RKO (cell line): ENCODE measurements at places on chromosomes 3 and 15.
A peak's percentile ranks its signal among the peaks of the same experiment; 100 is the strongest.

DNA sequence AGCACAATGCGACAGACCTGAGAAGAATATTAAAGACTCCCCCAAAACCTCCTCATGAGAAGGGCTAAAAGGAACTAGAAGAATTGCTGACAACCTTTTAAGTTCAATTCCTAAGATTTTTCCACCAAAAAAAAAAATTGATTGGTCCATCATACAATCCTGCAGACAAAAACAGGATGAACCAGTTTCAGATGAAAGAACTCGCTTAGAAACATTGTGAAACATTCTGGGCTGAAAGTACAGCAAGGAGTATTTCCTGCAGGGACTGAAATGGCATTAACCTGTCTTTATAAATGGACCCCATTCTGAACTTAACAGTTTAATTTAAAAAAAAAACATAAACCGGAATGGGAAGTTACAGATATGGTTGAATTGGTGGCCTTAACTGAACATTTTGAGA lies 96.0 kb upstream of the FAM174B start:
- no peak for DNase-seq

GRCh38 chr3:122189357-122189756 lies 5.9 kb downstream of the CASR start:
- no peak for DNase-seq

DNA sequence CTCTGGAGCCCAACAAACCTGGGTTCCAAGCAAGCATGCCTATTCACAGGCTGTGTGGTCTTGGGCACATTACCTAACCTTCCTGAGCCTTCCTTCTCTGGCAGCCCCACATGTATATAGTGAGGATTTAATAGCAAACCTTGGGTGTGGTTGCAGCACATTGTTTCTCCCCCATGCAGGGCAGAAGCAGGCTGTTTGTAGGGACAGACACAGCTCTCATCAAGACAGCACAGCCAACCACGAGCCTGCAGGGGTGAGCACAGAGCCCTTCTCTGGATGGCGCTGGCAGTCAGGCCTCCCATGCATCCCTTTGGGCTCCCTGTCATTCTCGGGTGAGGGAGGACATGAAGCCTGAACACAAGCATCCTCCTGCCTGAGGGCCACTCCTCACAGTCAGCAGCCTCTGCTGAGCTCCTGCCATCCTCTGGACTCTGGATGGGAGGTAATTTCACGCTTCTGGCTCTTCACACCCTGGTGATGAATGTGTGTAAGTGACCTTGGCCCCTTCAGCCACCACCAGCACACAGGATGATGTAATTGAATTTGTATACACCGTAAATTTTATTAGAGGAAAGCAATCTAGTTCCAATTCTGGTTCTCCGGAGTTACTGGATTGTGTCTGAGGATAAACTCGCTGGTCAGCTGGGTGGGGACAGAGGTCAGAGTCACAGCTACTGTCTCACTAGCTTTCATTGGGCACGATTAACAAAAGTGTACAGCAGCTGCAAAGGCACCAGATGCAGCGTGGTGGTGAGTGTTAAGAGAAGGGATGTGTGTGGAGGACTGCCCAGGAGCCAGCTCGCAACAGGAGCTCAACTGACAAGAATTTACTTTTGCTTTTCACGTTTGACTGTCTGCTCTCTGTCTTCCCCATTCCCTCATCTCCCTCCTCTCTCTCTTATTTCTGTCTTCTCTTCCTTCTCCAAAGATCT lies 118.1 kb downstream of the CLSTN2 start:
- no peak for DNase-seq

DNA sequence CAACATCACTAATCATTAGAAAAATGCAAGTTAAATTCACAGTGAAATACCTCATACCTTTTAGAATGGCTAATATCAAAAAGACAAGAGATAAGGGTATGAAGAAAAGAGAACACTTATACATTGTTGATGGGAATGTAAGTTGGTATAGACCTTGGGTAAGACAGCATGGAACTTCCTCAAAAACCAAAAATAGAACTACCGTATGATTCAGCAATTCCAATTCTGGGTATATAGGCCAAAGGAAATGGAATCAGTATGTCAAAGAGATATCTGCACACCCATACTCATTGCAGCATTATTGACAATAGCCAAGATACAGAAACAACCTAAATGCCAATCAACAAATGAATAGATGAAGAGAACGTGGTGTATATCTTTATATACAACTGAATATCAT lies 166.8 kb upstream of the LRRN1 start:
- no peak for DNase-seq

GRCh38 chr15:92687746-92688145 lies 32.2 kb upstream of the FAM174B start:
- DNase-seq: no peak

DNA sequence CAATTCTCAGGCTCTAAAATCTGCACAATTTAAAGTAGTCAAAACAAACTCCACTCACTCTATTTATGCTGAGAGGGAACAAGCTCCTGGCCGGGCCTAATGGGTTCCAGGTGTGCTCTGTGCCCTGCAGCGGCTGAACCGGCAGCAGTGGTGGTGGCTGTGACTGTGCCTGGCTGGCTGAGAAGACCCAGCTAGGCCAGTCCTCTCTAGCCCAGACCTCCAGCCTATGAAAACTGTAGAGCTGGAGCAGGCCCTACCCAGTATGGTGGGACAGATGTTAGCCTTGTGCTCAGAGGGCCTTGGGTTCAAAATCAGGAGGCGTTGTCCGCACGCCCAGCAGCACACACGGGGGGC lies 37.0 kb downstream of the EPHB3 start:
- DNase-seq: no peak

GRCh38 chr15:100124936-100125335 lies 216.8 kb downstream of the ADAMTS17 start:
- no peak for DNase-seq

- no peak for DNase-seq
These were observed 307.0 kb upstream of the ROPN1 start for GRCh38 chr3:124298951-124299350.

DNA sequence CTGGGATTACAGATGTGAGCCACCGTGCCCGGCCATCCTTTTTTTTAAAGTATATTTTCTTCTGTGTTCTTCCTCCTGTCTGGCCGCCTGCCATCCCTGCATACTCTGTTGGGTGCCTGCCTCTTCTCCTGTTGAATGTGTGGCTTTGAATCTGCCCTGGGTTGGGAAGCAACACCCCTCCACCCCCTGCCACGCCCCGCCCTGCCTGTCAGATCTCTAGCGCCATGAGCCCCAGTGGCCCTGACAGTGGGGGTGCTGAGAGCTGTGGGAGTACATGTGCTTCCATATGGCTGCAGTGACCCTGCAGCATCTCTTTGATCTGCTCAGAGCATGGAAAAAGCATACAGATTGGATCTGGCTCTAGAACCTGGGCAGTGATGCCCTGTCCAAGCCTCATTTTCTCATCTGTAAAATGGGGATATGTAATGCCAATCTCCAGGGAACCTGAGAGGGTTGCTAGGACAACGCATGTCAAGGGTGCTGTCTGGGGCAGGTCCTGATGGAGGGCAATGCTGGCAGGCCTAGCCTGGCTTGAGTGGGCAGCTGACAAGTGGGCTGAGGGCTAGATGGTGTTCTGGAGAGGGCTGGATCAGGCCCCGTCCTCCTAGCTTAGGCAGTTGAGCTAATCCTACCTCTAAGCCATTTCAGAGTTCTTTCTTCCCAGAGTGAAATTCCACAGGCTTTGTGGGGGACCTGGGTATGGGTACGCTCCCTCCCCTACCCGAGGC lies 23.9 kb downstream of the CCDC13 start:
- no peak for DNase-seq

GRCh38 chr3:23075496-23075895 lies 127.6 kb upstream of the UBE2E2 start:
- no peak for DNase-seq

GRCh38 chr3:14434126-14434497 lies 31.7 kb downstream of the SLC6A6 start:
- DNase-seq: no peak

- no peak for DNase-seq
These were observed 104.0 kb downstream of the NR1I2 start for GRCh38 chr3:119885746-119886530.

DNA sequence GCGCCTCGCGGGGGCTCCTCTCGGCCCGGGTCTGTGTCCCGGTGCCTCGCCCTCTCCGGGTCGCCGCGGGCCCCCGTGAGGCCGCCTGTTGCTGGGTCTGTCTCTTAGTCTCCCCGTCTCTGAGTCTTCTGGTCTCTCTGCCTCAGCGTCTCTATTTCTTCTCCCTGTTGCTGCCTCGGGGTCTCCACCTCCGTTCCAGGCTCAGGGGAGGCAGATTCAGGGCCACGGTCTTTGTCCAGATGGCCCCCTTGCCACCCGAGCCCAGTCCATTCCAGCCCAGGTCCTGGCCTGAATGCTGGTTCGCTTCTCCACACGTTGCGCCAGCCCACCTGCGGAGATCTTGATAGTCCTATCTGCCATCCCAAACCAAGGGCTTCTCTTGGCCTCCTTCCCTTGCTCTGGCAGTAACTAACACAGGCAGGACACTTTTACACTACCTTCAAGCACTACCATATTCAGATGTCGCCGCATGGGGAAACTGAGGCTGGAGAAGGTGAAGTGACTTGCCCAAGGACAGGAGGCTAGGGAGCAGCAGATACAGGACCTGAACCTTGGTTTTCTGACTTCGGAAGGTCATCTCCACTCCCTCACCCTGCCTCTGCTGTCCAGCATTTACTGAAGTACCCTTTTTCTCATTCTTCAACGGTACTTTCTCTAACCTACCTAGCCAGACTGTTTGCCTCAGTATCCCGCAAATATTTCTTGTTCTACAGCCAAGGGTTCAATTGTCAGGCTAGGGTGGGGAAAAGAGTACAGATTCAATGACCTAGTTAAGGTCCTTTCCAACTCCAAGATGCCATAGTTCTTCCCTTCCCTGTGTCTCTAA lies 616 bp upstream of the IGDCC4 start:
- DNase-seq: no peak

GRCh38 chr15:25937796-25938195 lies 74.7 kb upstream of the ATP10A start:
- DNase-seq: no peak

DNA sequence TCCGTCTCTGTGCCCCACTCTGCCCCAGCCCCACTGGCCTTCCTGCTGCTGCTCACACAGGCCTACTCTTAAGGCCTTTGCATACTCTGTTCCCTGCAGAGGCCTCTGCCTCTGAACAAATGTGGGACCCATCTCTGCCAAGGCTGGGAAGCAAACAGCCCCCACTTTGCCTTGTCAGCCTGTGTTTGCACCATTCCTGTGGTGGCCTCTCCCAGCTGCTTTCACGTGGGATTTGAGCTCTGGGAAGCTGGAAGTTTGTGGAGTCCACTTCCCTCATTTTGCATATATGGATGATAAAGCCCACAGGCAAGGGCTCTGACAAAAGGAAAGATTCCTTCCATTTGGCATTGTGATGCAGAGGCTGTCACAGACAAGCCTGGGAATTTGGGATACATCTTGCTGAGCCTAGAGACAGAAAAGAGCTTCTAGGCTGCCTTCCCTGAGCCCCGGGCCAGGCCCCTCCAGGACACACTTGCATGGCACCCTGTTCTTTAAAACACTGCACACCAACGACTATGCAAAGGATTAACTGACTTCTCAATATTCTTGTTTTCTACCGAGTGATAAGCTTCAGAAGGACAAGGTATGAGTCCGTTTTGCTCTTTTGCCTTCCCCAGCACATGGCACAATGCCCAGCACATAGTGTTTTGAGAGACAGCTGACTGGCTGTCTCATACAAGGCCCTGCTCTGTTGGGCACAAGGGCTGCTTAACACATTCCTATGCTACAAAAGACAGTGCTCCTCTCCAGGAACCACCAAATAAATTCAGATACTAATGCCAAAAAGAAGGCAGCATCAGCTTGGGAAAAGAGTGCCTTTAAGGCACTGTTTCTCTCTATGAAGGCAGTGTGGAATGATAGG lies 120.7 kb upstream of the TOPAZ1 start:
- no peak for DNase-seq

DNA sequence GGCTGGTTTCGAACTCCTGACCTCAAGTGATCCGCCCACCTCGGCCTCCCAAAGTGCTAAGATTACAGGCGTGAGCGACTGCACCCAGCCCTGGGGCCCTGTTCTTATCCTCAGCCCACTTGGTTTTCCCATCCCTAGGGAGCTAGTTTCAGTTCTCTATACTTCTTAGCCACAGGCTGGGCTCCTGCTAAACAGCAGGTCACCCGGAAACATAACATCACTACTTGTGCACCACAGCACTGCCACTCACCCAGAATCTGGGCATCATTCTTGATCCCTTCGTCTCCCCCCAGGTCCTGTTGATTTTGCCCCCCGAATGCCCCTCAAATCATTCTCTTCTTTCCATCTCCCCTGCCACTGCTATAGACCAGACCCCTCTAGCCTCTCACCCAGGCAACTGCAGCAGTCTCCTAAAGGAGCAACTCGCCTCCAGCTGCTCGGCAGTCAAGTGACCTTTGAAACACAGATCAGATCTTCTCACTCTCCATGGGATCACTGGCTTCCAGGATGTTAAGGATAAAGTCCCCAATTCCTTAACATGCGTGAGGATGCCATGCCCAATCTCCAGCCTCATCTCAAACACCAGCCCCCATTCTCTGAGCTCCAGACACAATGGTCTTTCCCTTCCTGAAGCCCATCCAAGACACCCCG lies 5.6 kb upstream of the AP3S2 start:
- DNase-seq: no peak

DNA sequence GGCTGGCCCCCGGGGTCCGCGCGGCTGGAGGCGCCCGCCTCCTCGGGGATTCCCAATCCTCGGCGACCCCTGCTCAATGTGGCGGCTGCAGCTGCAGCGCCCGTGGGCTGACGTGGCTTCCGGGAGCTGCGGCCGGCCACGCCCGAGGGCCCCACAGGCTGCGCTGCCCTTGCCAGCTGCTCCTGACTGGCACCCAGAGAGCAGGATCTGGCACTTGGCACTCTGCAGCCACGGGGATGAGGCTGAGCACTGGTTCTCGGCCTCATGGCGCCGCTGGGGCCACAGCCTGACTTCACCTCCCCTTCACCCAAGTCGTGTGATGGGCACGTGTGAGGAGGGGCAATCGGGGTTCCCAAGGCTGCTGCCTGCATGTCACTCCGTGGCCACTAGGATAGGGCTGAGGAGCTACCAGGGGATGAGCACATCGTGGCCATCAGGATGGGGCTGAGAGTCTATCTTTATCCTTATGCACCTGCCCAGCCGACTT lies 267.8 kb upstream of the FRG2C start:
- no peak for DNase-seq

GRCh38 chr3:18872466-18872865 lies 275.8 kb upstream of the KCNH8 start:
- DNase-seq: peak; percentile 16

- no peak for DNase-seq
These were observed 57.2 kb downstream of the EFCAB12 start for GRCh38 chr3:129371041-129371826.

- DNase-seq: no peak
These were observed 23.7 kb downstream of the ALPK3 start for GRCh38 chr15:84840741-84841429.

DNA sequence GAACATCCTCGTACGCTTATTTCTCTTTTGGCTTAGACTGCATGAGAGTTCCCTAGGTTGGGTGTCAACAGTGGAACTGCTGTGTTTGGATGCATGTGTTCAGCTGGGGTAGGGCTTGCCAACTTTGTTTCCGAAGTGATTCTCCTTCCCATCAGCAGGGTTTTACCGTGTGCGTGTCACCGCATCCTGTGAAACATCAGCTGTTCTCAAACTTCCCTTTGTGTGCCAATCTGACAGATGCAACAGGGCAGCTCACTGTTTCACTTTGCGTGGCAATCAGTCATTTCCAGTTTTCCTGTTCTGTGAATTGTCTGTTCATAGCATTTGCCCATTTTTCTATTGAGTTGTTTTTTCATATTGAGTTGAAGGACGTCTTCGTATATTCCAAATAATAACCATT lies 218.8 kb downstream of the VPS13C start:
- DNase-seq: no peak
